ENCODE measurements at places on chromosomes 5 and 9.

DNA sequence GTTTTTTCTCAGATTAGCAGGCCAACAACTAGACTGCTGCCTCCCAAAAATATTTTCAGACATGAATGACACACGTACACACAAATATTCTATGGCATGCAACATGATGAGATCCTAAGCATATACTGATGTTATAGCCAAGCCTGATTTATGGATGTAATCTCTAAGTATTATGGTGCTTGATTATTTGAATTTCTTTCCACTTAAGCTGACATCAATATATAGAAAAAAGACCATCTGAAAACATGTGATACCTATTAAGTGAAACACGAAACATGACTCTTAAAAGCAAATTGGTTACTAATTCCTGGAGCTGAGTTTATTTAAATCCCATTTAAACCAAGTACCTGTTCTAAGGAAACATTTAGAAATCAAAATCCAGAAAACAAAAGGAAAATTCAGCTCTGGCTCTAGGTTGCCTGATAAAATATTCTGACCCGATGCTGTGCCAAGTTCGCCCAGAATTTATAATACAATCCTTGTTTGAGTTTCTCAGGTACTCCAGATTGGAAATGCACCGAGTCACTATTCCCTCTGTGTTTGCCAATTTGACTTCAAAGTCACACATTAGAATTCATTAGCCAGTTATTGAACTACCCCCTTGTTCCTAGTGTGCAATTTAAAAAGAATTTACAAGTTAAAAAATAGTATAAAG, 548.6 kb downstream of the CSNK1G3 start:
- no peak for DNase-seq

DNA sequence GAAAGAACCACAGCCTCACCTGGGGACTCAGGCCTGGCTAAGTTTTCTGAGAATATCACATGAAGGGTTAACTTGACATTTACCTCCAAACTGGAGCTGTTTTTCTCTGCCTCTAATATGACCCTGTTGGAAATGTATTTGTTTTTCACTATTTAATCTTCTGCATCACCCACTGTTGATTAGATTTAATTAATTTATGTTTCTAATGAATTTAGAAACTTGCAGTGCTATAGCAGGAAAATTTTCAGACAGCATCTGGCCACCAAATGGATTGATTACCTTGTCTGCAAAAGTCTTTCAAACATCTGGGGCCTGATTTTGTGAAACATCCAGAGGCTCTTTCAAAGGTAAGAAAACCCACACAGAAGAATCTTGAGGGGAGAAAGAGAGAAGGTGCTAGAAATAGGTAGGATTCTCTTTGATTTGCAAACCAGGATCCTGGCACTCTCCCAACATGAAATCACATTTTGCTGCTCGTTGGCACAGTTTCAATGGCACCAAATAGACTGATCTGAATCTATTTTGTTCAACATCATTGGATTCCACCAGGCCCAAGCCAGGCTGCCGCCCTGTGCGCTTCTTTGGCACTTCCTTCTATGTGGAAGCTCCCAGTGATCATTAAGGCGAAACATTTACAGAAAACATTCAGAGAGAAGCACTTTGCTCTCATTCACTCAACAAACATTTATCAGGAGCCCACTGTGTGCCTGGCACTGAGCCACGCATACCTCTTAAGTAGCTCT, 157.3 kb downstream of the PPP2R2B start:
- no peak for DNase-seq

DNA sequence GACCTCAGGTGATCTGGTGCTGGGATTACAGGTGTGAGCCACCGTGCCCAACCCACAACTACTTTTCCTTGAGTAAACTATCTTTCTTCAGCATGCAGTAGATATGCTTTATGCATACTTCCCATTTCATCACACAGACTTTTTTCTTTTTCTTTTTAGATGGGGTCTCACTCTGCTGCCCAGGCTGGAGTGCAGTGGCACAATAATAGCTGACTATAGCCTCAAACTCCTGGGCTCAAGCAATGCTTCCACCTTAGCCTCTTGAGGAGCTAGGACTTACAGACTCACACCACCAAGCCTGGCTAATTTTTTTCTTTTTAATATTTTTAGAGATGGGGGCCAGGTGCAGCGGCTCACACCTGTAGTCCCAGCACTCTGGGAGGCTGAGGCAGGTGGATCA, 22.8 kb downstream of the PPP6C start:
- no peak for DNase-seq

- DNase-seq, result no peak
Observed at GRCh38 chr5:135850671-135851070, 16.2 kb downstream of the SLC25A48 start.

DNA sequence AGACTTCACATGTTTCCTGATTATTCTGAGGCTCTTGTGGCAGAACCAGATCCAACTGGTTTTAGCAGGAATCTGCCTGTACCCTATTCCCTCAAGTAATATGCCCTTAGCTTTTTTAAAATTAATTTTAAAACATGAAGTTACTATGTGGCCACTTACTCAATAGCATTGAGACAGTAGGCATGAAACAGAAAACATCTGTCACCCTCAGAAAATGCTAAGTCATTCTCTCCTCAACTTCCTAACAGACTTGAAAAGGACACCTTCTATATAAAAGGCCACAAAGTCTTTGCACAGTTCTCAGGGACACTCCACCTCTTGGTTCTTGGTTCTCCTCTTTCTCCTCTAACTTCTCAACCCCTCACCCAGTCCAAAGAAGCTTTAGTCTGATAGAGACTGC, 277.8 kb downstream of the RAB3C start:
- no peak for DNase-seq

DNA sequence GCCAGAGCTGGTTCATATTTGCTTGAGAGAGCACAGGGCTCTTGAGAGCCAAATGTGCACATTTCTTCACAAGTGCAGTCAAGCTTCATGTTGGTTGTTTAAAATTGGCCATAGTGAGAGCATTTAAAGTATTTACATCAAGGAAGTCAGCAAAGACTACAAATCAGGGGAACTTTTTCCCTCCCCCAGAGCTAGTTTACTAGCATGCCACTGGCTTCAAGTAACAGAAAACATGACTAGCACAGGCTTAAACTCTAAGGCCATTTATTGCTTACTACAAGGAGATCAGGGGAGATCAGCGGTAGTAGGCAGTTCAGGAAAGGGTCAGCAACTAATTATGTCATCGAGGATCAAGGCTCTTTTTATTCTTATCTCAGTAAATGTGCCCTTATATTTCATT, 11.0 kb upstream of the CCDC171 start:
- no peak for DNase-seq

GRCh38 chr9:23849379-23850035, 23.5 kb upstream of the ELAVL2 start:
- DNase-seq, result no peak

Data from activated gamma-delta T cell treated with anti-CD3 and anti-CD28 coated beads, Interleukin-2, amount 50 U/mL, for 16 hours (primary cell).